ENCODE measurements at places on chromosomes 6 and 20.

GRCh38 chr6:111367393-111368088 is 115.5 kb downstream of the REV3L start:
- DNase-seq, result no peak

DNA sequence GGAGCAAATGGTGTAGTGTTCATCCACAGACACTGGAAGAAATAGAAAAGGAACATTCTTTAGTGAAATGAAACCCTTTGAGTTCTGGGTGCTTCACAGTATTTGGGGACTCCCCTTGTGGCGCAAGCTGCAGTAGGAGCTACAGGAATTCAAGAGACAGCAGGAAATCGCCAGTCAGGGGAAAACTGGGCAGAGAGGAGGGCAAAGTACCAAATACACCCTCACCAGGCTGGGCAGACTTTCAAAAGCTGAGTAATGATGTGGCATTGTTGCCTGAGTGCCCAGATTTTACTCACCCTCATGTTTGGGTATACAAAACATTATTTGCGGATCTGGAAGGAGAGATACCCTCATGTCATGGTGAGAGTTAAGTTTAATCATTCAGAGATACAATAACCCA is 97.9 kb downstream of the SOD2 start:
- DNase-seq, result no peak

- no peak for DNase-seq
These were observed 678.1 kb upstream of the MANEA start for GRCh38 chr6:94899191-94899590.

- no peak for DNase-seq
These were observed 332.0 kb downstream of the BTBD9 start for GRCh38 chr6:38307740-38308139.

DNA sequence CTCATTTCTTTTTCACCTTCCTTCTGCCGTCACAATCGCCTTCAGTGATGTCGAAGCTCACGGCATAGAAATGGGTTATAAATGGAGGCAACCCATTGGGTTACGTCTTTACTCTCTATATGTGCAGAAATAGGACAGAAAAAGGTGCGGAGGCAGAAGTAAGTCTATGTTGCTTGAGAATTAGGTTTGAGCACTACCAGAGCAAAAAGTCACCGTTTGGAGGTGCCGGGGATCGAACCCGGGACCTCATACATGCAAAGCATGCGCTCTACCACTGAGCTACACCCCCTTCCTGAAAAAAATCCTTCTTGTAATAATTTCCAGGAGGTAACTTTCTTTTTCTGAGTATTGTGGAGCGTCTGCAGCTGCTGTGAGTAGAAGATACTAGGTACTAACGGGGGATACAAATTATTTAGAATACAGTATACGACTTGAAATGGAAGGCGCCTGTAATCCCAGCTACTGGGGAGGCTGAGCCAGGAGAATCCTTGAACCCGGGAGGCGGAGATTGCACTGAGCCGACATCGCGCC is 134.2 kb downstream of the TRIM27 start:
- DNase-seq, result no peak

DNA sequence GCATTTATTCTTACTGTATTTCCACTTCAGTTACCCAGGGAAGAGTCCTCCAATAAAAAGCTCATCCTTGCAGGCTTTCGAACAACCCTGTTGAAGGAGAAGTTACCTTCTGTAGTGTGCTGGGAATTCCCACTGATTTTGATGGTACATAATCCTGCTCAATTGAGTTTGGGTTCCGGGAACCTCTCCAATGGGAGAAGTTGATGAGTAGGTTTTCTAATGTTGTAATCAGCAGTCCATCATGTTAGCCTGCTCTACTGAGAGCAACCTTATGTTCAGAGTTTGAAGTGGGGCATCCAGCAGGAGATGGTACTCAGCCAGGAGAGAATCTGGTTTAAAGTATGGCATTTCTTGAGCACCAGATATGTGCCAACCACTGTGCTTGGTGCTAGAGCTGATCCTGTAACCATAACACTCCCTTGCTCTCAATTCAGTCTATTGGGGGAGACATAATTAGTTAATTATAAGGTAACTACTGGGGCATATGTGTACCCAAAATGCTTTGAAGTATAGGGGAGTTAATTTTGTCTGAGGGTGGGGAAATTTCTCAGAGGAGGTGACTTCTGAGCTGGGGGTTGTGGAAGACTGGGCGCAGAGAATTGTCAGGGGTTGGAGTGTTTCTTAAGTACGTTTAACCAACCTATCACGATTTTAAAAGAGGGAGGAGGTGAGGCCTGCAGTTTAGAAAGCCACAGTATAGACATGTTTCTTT is 2.1 kb downstream of the TOP1 start:
- DNase-seq, result no peak

DNA sequence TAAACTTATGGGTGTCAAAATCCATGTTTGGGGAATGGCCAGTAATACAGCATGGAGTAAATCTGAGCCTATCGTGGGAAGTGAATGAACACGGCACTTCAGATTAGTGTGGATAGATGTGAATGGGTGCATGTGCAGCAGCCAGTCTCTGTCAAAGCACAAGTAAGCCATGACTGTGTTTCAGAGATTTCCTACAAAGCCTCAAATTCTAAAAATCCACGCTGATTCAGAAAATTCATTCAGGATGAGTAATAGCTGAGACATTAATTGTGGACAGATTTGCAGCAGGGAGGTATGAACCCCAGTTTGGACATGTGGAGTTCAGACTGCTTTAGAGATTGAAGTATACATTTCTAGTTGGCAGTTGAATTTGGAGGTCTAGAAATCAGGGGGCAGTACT is 115.1 kb downstream of the QKI start:
- DNase-seq, result no peak

DNA sequence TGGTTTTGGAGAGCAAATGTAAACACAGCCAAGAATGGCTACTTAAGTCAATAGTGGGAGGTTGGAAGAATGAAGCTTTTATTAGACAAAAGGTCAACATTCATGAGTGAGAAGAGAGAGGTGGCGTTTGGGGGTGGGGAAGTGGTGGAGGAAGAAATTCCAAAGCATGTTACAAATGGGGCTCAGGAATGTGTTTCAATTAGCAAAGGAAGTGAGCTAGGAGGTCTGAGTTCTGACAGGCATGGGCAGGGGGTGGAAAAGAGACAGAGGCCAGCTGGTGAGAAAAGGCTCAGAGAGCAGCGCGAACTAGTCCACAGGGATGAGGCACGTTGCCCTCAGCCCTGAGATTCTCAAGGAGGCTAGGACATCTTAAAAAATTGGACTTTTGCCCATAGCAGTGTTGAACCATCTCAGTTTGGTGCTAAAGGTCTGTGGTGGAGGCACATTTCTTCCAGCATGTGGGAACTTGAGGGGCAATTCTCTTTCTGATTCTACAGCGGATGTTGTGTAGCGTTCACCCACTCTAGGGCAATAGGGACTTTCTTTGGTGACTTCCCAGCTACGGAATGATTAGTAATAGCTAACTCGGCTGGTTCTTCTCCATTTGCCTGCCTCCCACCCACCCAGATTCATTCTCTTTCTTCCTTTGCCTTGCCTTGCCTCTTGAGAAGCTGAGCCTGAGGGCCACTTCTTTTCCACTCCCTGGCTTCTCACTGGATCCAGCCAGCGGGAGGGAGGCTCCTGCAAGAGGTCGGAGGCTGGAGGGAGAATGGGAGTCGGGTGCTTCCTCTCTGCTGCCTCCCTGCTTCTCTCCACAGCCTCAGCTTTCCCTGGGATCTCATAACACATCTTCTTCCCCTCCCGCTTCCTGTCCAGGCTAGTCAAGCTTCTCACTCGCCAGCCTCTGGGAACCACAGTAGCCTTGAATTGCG is 45.1 kb upstream of the NEDD9 start:
- no peak for DNase-seq

- no peak for DNase-seq
These were observed 9.1 kb downstream of the SGK1 start for GRCh38 chr6:134308800-134309199.

GRCh38 chr6:157260735-157261410 is 62.4 kb downstream of the TMEM242 start:
- DNase-seq, result no peak

DNA sequence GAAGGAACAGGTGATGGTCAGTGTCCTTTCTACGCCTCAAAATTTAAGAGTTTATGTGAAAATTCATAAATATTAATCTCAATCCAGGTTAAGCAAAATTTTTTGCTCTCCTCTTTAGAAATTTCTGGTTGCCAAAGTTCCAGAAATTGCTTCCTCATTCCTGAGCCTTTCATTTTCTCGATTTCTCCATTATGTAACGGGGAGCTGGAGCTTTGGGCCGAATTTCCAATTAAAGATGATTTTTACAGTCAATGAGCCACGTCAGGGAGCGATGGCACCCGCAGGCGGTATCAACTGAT is 35.8 kb upstream of the PRND start:
- DNase-seq, result no peak

DNA sequence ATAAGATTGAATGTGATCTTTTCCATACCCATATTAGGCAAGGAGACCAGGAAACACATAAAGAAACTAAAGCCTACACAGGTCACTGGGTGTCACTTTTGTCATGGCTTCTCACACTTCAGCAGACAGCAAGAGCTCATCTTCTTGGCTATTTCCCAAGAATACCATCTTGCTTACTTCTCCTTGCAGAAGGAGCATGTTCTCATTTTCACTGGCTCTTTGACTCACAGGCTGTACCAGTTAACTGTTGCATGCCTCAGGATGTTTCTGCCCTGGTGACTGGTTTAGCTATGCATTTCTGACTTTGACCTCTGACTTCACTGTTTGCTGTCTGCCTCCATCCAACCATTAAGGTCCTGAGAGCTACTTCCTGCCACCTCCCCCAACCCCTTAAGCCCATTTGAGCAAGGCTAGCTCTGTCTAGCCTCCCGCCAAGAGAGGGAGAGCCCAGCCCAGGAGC is 40.3 kb upstream of the OGFRL1 start:
- DNase-seq, result peak; percentile 34
